GM23338 (cell line): ENCODE measurements at places on chromosomes 2 and 18. TPM values are rescaled to one million over a fixed set of nuclear protein-coding genes. Genes with fewer than 3 reads are reported as not detected.

Gene ITGB6
- not detected in 2 replicates for total RNA-seq

Gene LRP2
- total RNA-seq = 1.9 and 2.7 TPM in 2 replicates

Gene CDK15
- not detected in 2 replicates for total RNA-seq

GRCh38 chr2:187580462-187581124 is 26.4 kb upstream of the TFPI start:
- DNase-seq = peak; percentile 80

DNA sequence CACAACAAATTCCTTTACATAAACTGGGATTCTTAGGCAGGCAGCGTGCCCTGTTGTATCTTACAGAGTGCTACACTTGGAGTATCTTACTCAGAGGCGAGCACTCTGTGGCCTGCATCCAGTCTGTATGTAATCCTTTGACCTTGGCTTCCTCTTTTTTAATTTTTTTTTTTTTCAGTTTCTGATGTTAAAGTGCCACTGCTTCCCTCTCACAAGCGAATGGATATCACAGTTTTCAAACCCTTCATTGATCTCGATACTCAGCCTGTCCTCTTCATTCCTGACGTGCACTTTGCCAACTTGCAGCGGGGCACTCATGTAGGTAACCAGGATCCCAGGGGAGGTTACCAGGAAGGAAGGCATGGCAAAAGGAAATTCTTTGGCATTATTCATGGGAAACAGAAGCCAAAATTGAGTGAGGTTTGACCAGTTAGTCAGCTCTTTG is 40.4 kb downstream of the GRHL1 start:
- no peak for DNase-seq

DNA sequence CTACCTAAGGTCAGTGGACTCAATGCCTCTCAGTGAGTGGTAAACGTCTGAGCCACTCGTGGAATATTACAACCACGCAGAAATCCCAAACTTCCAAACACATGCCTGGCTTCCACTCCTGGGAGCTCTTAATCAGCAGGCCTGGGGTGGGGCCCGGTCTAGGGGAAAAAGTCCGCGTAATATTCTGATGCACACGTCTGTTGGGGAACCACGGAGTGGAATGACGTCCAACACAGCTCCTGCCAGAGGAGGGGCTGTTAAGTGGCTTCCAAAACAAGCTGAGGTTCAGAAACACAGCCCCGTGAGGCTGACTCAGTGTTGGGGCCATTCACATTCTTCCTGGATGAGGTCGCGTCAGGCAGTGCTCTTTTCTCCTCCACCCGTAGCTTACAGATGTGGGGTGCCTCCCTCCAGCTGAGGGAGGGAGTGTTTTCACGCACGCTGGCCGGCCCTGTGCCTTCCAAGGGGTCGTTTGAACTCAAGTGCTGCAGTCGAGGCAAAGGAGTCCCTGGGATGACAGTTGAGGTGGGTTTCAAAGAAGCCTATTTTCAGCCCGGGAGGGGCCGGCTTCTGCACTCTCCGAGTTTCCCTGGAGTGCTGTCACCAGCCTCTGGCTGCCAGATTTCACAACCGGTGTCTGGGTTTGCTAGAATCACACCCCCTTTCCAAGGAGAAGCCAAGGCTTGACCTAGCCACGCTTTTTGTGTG is 73.1 kb downstream of the ACKR3 start:
- peak; percentile 54 for DNase-seq

- peak; percentile 40 for DNase-seq
Observed at GRCh38 chr18:11948852-11949523, 32.3 kb upstream of the IMPA2 start.

DNA sequence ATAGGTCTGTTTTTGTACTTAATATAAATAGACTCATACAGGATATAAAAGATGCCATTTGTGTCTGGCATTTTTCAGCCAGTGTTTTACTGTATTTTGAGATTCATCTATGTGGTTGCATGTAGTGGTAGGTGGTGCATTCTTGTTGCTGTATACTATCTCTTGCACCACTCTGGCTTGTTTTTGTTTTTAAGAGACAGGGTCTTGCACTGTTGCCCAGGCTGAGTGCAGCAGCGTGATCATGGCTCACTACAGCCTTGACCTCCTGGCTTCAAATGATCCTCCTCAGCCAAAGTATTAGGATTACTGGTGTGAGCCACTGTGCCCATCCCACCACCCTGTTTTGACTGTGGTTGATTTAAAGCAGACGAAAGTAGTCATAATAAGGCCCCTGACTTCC is 12.6 kb downstream of the HK2 start:
- DNase-seq = no peak
